ENCODE measurements at places on chromosomes 7 and 10.

- DNase-seq, result no peak
Observed at GRCh38 chr7:29329686-29330085, 135.1 kb downstream of the CHN2 start.

- DNase-seq, result no peak
Observed at GRCh38 chr10:127017541-127018297, 112.5 kb downstream of the DOCK1 start.

DNA sequence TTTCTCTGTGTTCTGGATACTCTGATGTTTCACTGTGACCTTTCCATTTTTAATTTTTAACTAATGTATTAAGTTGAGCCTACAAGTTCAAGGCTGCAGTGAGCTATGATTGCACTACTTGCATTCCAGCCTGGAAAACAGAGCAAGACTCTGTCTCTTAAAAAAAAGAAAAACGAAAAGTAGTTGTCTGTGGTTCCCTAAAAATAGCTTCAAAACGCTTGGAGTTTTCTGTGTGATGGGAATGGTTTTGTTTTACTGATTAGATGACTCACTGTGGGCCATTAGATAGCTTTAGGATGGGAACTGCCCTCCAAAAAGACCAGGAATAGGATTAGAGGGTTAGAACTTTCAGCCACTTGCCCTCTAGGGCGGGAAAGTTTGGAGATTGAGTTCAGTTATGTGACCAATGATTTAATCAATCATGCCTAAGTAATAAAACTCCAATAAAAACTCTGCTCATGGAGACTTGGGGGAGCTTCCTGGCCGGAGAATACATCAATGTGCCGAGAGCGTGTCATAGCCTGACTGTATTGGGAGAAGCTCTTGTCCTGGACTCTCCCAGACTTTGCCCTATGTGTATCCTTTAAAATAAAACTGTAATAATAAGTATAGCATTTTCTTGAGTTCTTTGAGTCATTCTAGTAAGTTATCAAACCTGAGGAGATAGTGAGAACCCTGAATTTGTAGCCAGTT is 147.1 kb downstream of the LYZL1 start:
- no peak for DNase-seq

- DNase-seq, result no peak
Observed at GRCh38 chr10:6182454-6183098, 20.2 kb upstream of the PFKFB3 start.

GRCh38 chr10:33010132-33011037 is 52.4 kb upstream of the ITGB1 start:
- DNase-seq, result no peak

DNA sequence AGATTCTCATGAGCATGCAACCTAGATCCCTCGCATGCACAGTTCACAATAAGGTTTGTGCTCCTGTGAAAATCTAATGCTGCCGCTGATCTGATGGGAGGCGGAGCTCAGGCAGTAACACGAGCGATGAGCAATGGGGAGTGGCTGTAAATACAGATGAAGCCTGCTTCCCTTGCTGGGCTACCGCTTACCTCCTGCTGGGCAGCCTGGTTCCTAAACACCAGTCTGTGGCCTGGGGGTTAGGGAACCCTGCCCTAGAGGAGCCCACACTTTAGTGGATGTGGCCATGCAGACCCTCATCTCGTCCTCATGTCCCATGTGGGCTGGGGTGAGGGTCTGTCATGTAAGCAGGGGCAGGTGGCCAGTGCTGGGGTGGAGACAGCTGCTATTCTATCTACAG is 417.6 kb downstream of the GLRX3 start:
- no peak for DNase-seq

DNA sequence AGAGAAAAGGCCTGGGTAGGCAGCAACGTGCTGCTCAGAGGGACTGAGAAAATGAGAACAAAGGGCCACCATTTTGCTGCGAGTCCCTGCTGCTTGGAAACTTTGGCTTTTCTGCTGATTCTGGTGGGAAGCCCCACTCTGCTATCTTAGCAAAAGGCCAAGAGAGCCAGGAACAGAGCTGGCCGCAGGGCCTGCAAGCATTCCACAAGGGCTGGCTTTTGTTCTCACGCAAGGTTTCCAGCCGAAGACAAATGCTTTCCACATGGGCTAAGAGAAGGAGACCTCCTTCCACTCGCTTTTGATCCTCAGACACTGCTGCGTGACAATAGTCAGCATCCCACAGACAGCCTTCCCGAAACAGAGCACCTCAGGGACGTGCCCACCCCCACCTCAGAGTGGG is 163.1 kb downstream of the ARHGAP12 start:
- DNase-seq, result no peak

DNA sequence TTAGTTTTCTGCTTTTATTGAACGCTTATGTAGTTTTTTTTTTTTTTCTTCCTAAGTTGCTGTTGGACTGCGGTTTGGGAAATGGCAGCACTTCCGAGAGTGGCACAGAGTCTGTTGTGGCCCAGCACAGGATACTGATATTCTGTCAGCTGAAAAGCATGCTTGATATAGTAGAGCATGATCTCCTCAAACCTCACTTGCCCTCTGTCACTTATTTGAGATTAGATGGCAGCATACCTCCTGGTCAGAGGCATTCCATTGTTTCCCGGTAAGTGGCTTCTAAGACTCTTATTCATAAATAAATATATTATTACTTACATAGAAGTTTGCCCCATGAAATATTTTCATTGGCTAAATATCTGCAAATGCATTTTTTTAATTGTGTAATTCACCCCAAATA is 101.1 kb downstream of the BTAF1 start:
- no peak for DNase-seq

- no peak for DNase-seq
Observed at GRCh38 chr7:34275624-34276023, 370.3 kb downstream of the BMPER start.

- no peak for DNase-seq
Observed at GRCh38 chr10:75525646-75526045, 94.2 kb downstream of the LRMDA start.

DNA sequence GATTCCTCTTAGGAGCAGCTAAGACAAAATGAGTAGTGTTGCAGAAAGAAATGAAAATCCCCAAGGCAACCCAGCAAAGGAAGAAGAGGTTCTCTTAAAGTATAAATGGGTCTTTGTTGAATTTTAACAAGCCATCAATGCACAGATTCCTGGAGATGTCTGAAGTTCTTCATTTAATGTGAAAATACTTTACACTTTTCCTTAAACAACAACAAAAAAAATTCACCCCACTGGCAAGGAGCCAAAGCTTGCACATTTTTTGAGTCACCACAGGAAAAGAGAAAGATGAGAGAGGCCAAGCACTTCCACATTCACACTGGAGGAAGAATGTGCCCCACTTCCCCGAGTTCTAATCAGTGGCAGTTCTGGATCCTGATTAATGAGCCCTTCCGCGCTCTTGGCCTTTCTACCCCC is 286.4 kb upstream of the MEOX2 start:
- DNase-seq, result no peak

DNA sequence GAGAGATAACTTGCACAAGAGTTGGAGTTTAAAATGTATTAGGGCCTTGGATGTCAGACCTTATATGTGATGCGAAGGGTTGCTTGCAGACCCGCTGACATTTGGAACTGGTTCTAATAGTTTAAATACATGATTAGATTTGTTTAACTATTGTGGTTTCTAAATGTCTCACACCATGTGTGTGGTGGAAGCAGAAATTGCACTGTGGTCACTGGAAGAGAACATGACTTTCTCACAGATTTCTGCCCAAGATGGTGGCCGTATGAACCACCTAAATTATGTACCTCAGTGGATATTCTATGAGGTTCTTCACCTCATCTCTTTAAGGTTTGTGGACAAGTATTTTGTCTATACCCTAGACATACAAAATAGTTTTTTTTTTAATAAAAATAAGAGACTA is 8.2 kb upstream of the C1QL3 start:
- no peak for DNase-seq

DNA sequence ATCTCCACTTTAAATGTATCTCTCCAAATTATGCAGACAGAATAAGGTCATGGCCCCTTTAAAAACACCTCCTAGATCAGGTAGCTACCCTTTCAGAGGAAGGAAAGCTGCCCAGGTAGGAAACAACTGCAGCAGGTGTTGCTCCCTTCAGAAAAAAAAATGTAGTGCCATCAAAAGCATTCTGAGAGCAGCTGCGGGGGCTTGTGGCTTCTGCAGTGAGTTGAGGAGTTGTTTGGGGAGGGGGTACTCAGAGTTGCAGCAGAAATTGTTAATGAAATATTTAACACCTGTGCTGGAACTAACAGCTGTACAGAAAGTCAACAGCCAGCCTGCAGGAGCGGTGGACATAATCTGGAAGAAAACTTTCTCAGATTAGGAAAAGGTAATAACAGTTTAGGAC is 24.0 kb downstream of the CDHR3 start:
- DNase-seq, result no peak

DNA sequence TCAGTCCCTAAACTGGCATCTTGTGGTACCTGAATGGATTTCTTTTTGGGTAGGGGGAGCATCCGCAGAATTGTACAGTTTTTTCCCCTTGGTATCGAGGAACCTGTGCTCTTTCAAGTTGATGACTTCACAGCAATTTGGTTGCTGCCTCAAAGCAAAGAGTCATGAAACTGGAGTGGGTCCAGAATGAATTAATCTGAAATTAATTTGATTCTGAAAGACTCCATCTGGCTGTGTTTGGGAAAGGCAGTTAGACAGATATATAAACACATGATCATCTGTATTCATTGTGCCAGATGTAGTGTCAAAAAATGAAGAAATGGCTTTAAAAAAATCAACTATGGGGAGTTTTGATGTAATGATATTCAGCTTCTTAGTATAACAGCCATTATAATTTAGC is 136.1 kb downstream of the CELF2 start:
- no peak for DNase-seq

DNA sequence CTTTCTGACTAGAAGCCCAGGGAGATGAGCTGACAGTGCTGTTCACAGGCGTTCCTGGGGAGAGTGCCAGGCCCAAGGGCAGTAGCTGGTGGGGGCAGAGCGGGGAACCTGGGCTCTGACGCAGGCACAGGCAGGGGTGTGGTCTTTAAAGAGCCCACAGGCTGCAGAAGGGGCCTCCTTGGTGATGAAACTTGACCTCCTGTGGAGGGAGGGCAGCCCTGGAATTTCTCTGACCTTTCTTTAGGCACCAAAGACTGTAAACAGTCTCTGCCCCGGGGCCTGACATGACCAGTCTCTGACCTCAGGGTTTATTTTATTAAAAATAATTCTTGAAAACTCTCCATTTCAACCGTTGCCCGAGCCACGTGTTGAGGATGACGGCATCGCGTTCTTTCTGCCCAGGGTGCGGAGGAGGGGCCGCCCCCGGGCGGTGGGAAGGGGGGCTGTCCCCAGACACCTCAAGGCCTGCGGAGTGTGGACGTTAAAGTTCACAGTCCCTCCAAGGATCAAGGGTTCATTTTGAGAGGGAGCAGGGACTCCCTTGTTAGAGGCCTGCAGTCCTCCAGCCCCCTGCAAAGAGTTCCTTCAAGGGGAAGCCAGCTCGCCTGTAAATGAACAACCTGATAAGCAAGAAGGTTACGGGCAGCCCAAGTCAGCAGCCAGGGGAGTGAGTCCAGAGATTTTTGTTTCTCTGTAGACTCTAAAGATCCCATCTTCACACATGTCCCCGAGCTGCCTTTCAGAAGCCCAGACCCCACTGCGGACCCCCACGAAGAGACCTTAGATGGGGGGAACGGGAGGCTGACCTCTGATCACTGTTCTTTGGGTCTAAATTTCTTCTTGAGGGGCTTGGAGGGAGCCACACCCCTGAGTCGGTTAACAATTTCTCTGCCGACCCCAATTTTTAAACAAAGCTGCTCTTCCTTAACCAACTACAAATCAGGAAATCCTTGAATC is 128.9 kb downstream of the VIPR2 start:
- no peak for DNase-seq

DNA sequence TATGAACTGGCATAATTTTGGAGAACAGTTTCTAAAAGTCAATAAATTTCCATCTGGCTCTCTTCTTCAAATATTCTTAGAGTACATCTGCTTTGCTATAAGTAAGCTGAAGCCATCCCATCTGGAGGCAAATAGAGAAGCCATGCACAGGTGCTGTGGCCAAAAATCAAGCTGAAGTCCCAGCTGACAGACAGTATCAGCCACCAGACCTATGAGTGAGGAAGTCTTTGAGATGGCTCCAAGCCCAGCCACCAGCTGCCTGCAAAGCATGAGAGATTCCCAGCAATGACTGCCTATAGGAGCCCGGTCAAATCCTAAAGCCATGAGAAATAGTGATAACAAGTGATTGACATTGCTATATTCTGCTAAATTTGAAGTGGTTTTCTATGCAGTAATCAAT is 21.7 kb upstream of the PRSS58 start:
- no peak for DNase-seq

- no peak for DNase-seq
Observed at GRCh38 chr10:79123547-79123963, 54.8 kb downstream of the ZMIZ1 start.

DNA sequence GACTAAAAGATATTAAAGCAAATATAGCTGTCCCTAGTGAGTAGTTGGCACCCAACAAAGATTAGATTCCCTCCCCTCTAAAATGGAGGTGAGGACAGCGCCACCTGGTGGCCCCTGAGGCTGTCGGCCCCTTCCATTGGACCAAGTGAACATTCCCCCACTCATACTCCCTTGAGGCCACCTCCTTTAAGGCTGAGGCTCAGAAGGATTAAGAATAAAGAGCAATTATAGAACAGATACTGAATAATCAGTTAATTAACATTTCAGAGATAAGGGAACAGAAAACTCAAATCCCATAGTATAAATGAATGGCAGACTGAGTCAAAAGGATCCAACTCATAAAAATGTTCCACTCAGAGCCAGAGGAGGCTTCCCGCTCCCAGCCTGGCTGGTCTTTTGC is 130.4 kb upstream of the GHITM start:
- no peak for DNase-seq

- no peak for DNase-seq
Observed at GRCh38 chr7:30989824-30990672, 26.3 kb downstream of the GHRHR start.

GRCh38 chr10:51503378-51503777 is 196.0 kb downstream of the CSTF2T start:
- DNase-seq, result no peak

DNA sequence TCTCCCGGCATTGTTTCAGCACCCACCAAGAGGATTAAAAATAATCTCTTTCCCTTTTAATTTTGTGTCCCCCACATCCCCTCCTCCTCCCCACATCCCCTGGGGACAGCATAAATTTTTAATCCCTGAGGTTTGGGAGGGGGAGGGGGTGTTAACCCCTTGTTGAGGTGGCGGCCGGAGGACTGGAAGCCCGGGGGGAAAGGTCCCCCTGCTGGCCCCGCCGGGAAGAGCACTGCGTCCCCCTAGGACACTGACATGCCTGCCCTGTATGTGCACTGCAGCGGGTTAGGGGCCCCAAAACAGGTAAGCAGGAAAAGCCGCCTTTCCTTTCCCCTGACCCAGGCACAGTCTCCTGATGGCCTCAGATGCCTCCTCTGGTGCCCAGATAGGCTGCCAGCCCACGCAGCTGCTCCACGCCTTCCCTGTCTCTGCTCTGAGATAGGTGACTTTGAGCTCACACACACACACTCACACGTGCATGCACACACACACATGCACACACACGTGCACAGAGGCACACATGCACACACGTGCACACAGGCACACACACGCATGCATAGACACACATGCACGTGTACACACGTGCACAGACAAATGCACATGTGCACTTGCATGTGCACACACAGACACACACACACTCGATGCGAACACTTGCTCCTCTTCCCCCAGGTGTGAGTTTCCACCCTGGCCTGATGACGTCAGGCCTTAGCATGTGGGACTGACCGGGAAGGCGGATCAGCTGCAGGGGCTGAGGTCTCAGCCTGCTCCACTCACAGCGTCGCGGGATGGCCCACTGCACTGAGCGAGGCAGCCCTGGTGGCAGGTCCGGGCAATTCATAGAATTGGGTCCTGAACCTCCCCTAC is 12.3 kb downstream of the CNPY1 start:
- DNase-seq, result peak; percentile 42

GRCh38 chr10:31918671-31919409 is 9.8 kb downstream of the ARHGAP12 start:
- DNase-seq, result no peak
